ENCODE measurements at places on chromosomes 2 and 18.

DNA sequence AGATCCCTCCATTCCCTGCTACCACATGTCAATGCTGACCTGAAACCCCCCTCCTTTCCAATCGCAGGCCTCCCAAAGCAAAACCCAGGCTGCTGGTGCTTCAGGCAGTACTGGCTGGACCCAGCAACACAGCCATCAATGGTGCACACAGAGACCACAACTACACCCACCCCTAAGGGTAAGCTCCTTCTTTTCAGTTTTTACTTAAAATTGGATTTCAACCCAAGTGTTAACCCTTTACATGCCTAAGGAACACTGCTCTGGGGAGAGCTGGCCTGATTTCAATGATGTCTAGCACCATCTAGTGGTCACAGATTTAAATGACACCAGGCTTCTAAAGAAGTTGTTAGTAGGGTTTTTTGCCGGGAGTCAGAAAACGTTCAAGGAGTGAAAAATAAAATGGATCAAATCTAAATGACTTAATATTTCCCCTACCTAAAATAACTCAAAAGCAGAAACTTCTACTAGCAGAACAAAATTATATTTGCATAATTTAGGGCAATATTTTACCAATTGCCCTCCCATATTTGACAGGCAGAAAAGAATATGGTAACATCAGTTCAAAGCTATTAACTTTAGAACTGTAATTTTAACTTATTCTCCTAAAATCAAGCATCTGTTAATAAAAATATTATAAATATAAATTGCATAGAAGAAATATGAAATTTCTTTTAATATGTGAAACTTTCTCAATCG is 24.6 kb downstream of the FECH start:
- peak; percentile 33 for DNase-seq

DNA sequence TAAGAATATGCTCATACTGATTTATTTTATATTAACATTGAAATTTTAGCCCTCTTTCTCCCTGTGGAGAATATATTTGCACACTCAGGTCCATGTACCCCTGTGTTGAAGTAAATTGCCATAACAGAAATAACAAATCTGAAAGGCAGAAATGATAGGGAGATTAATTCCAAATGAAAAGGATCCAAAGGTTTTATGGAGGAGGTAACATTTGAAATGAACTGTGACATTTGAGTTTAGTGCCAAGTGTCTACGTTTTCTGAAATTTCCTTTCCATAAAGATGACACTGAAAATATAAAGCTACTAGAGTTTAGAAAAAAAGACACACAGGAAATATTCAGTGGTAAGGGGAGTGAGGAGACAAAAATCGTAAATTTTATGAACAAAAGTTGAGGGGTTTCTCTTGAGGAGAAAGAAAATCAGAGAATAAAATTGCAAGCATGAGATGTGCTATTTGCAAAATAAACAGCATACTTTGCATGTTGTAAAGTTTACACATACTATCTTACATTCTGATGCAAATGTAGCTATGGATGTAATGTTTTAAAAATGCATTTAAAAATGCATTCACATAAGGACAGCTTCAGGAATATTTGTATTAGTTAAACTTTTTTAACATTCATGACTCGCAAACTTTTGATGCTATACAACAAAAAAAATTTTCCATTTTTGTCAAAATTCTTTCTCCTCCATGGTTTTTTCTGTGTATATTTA is 69.5 kb downstream of the BAZ2B start:
- no peak for DNase-seq

GRCh38 chr2:25543939-25544338 is 129.4 kb downstream of the DTNB start:
- no peak for DNase-seq

DNA sequence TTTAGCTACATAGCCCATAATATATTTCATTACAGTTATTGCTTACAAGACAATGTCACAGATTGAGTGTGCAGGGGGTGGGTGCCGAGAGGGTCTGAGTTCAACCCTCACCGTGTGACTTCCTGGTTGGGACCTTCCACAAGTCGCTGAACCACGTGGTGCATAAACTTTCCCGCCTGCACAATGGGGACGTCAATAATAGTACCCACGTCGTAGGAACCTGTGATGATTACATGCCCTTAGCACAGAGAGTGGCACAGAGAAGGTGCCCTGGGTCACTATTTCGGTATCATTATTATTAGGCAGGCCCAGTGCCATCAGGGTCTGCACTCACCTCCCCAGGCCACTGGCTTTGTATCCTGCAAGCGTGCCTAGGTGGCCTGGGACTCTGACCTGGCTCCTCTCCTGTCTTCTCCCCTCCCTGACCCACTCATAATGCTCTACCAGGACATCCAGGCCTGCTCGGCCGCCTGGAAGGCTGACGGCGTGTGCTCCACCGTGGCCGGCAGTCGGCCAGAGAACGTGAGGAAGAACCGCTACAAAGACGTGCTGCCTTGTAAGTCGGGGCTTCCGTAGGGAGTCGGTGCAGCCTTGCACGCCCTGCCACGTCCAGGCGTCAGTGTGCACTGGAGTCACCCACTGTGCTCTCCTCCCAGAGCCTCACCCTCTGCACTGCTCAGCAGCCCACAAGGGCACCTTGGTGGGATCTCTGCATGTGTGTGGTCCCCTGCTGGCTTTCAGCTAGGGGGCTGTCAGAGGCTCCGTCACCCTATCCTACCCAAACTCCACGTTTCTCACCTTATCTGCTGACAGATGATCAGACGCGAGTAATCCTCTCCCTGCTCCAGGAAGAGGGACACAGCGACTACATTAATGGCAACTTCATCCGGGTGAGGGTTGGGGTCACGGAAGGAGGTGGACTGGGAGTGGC is 2.8 kb downstream of the PTPN18 start:
- DNase-seq: no peak

DNA sequence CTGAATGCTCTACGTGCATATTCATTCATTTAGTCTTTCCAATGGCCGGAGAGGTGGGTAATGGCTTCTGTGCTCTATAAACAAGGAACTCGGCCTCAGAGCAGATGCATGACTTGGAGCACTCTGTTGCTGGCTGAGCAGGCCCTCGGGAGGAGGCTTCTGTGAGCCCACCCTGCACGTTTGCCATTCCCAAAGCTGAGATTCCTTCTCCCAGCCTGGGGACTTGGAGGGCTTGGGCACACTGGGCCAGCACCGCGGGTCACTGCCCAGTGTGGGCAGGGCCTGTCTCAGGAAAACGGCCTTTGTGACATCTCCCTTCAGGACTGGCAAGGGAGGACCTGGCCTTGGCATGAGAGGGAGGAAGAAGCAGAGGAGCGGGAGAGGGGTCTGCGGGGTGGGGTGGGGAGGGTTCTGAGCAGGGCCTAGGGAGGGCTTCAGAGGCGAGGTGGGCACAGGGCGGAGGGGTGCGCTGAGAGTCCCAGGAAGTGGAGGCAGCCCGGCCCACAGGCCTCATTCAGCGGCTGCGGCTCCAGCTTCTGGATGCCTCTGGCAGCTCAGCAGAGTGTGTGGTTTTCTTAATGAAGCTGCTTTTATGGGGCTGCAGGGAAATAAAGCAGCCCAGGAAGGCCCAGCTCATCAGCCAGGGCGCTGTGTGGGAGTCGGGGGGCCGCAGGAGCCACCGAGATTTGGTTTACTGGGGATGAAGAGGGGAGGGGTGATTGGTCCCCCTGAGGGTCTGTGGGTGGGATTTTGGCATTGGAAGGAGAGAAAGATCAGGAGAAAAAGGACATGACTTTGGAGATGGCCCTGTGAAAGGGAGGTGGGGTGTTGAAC is 51.7 kb upstream of the OTOF start:
- no peak for DNase-seq
